Myocyte (in vitro differentiated cells): ENCODE measurements at places on chromosomes 16 and 17.

- no peak for DNase-seq
These were observed 1.7 kb upstream of the ROGDI start for GRCh38 chr16:4803898-4804762.

GRCh38 chr17:50909765-50910605 lies 43.8 kb upstream of the TOB1 start:
- no peak for DNase-seq

- DNase-seq = no peak
These were observed 1.0 kb downstream of the TSPOAP1 start for GRCh38 chr17:58327363-58328194.

- no peak for DNase-seq
These were observed 68.1 kb upstream of the ZNF750 start for GRCh38 chr17:82907797-82908542.

GRCh38 chr16:79587897-79588296 lies 12.6 kb downstream of the MAF start:
- DNase-seq = no peak
